ENCODE measurements at places on chromosomes 16 and 17. TPM values are rescaled to one million over a fixed set of nuclear protein-coding genes. Genes with fewer than 3 reads are reported as not detected.

GRCh38 chr16:23702951-23703350, 10.1 kb downstream of the ERN2 start:
- no peaks in the 10 kb centered on the region for H3K4me1 ChIP-seq
- H3K27me3 ChIP-seq, result no peaks in the 10 kb centered on the region
- H3K36me3 ChIP-seq, result no peaks in the 10 kb centered on the region
- no peak for DNase-seq
- H3K4me3 ChIP-seq, result no peak overlapping the region

- H3K4me1 ChIP-seq, result no peaks in the 10 kb centered on the region
- H3K4me3 ChIP-seq, result no peak overlapping the region
- no peak for DNase-seq
- H3K27me3 ChIP-seq, result no peaks in the 10 kb centered on the region
- H3K36me3 ChIP-seq, result no peaks in the 10 kb centered on the region
Measured at GRCh38 chr17:72400863-72401262, 280.0 kb downstream of the SOX9 start.

GRCh38 chr16:71727551-71728324, 3.2 kb upstream of the PHLPP2 start:
- H3K27me3 ChIP-seq, result no peaks in the 10 kb centered on the region
- peaks cover 14% of the 10 kb centered on the region for H3K36me3 ChIP-seq
- no peak overlapping the region for H3K27ac ChIP-seq
- H3K4me1 ChIP-seq, result no peaks in the 10 kb centered on the region

GRCh38 chr16:1332618-1333148, 762 bp upstream of the BAIAP3 start:
- no peaks in the 10 kb centered on the region for H3K36me3 ChIP-seq
- no peak for DNase-seq
- peak overlapping the region; percentile 18 for H3K4me3 ChIP-seq
- peaks cover 13% of the 10 kb centered on the region for H3K27me3 ChIP-seq

- H3K27ac ChIP-seq, result no peak overlapping the region
- no peak for DNase-seq
- no peaks in the 10 kb centered on the region for H3K4me1 ChIP-seq
- H3K27me3 ChIP-seq, result no peaks in the 10 kb centered on the region
- no peak overlapping the region for H3K4me3 ChIP-seq
- H3K36me3 ChIP-seq, result no peaks in the 10 kb centered on the region
Measured at GRCh38 chr16:61929776-61930175, 106.5 kb downstream of the CDH8 start.

- no peaks in the 10 kb centered on the region for H3K27me3 ChIP-seq
- peaks cover under 1% of the 10 kb centered on the region for H3K36me3 ChIP-seq
- no peaks in the 10 kb centered on the region for H3K4me1 ChIP-seq
Measured at GRCh38 chr16:67723151-67723910, 4.2 kb upstream of the GFOD2 start.

- H3K4me3 ChIP-seq, result no peak overlapping the region
- H3K4me1 ChIP-seq, result no peaks in the 10 kb centered on the region
- H3K27ac ChIP-seq, result no peak overlapping the region
- no peaks in the 10 kb centered on the region for H3K27me3 ChIP-seq
Measured at GRCh38 chr16:86007524-86007923, 108.6 kb downstream of the IRF8 start.

DNA sequence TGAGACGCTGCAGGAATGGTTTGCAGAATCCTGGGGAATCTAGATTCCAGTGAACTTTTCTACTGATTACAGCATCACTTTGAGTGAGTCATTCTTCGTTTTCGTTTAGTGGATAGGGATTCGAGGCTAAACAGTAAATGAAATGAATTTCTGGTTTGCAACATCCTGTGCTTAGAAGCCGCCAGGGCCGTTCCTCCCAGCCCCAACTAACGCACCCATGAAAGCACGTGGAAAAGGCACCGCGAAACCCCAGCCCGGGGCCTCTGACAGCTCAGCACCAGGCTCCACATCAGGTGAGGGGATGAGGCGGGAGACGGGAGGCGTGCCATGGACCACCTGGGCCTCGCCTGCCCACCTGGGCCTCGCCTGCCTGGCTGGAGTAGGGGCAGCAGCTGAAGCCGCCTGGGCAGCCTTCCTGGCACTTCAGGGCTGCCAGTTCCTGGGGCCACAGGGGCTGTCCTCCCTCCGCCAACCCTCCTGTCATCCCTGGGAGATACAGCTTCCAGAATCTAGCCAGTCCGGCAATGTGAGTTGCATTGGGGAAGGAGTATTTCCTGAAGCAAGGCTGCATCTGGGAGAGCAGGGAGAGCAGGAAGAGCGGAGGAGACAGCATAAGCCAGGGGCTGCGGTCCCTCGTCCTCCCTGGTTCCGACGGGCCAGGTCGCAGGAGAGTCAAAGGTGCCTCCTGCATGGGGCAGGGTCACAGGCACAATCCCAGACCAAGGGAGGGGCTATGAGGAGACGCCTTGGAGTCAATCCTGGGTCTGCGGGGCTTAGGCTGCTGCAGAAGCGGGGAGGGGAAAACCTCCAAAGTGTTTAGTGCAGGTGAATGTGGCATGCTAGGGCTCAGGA, 78.4 kb downstream of the RPH3AL start:
- no peak overlapping the region for H3K4me3 ChIP-seq
- H3K36me3 ChIP-seq, result no peaks in the 10 kb centered on the region
- no peak overlapping the region for H3K27ac ChIP-seq

DNA sequence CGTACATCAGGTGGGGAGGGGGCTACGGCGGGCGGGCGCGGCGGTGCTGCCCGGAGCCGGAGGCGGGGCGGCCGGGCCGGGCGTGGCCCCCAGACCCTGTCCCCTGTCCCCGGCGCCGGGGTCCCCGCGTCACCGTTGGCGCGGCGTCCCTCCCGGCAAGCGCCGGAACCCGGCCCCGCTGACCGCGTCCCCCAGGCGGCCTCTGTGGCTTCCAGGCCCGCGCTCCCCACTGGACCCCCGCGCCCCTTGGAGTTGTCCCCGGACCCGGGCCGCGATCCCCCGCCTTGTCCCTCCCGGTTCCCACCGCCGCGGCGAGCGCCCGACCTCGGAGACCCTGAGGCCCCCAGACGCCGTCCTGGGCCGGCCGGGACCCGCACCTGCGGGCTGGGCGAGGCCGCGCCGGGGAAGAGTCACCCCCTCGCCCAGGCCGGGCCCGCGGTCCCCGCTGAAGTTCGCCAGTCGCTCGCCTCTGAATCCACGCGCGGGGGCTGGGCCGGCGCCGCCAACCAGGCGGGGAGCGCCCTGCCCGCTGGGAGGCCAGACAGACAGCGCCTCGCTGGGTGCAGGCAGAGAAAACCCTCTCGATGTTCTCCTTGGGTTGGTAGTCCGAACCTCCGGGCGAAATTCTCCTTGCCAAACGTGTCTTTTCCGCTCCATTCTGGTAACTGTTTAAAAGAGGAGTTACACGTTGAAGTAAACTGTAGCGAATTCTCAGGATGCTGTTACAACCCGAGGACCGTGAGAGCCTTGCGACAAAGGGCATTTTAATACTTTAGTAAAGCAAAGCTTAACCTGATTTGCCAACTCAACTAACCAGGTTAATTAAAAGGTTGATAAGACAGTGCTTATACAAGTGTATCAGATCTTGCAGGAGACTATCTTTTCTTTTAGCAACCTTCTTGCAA, 761 bp downstream of the GAN start:
- no peaks in the 10 kb centered on the region for H3K36me3 ChIP-seq
- H3K4me1 ChIP-seq, result no peaks in the 10 kb centered on the region
- DNase-seq, result peak; percentile 56
- peak overlapping the region; percentile 78 for H3K27ac ChIP-seq
- H3K27me3 ChIP-seq, result no peaks in the 10 kb centered on the region

GRCh38 chr17:64123114-64123513, 6.8 kb downstream of the ERN1 start:
- H3K4me3 ChIP-seq, result no peak overlapping the region
- no peaks in the 10 kb centered on the region for H3K36me3 ChIP-seq
- no peaks in the 10 kb centered on the region for H3K4me1 ChIP-seq
- no peaks in the 10 kb centered on the region for H3K27me3 ChIP-seq
- DNase-seq, result no peak

- H3K4me3 ChIP-seq, result no peak overlapping the region
- H3K4me1 ChIP-seq, result no peaks in the 10 kb centered on the region
- no peak for DNase-seq
- H3K27ac ChIP-seq, result no peak overlapping the region
- H3K27me3 ChIP-seq, result no peaks in the 10 kb centered on the region
Measured at GRCh38 chr16:22198547-22199293, 7.4 kb upstream of the EEF2K start.

GRCh38 chr16:53211253-53211652, 156.5 kb downstream of the CHD9 start:
- H3K36me3 ChIP-seq, result no peaks in the 10 kb centered on the region
- H3K4me3 ChIP-seq, result no peak overlapping the region
- H3K4me1 ChIP-seq, result peaks cover 18% of the 10 kb centered on the region
- no peaks in the 10 kb centered on the region for H3K27me3 ChIP-seq
- no peak overlapping the region for H3K27ac ChIP-seq

- peak overlapping the region; percentile 41 for H3K27ac ChIP-seq
- peaks cover 20% of the 10 kb centered on the region for H3K4me1 ChIP-seq
- H3K4me3 ChIP-seq, result peak overlapping the region; percentile 71
- H3K27me3 ChIP-seq, result no peaks in the 10 kb centered on the region
Measured at GRCh38 chr17:38352245-38353085, 821 bp downstream of the SOCS7 start.

DNA sequence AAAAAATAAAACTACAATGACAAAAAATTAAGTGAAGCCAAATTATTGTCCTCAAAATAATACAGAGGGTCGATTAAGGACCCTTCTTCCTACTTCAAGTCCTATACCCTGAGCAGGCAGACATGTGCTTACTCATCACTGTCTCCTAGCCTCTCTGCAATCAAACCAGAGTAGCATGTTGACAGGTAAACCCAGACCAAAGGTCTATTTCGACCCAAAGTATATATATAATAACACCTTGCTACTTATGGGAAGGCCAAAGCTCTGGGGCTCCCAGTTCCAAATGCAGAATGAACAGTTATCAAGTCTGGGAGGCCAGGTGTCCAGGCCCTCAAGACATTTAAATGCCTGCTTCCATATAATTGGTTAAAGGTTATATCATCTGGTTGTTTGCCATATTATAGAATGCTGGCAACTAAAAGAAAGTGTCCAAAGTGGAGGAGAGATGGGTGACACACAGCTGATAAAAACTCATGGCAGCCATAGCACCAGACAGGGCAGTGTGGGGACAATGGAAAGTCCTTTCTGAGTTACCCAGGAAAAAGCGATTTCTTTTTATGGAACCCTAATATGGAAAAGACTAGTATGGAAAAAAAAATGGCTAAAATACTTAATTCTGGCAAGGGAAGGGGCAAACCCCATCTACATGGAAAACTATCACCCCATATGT, 53.6 kb downstream of the N4BP1 start:
- no peak overlapping the region for H3K4me3 ChIP-seq
- no peaks in the 10 kb centered on the region for H3K4me1 ChIP-seq
- H3K27me3 ChIP-seq, result no peaks in the 10 kb centered on the region
- H3K27ac ChIP-seq, result no peak overlapping the region

DNA sequence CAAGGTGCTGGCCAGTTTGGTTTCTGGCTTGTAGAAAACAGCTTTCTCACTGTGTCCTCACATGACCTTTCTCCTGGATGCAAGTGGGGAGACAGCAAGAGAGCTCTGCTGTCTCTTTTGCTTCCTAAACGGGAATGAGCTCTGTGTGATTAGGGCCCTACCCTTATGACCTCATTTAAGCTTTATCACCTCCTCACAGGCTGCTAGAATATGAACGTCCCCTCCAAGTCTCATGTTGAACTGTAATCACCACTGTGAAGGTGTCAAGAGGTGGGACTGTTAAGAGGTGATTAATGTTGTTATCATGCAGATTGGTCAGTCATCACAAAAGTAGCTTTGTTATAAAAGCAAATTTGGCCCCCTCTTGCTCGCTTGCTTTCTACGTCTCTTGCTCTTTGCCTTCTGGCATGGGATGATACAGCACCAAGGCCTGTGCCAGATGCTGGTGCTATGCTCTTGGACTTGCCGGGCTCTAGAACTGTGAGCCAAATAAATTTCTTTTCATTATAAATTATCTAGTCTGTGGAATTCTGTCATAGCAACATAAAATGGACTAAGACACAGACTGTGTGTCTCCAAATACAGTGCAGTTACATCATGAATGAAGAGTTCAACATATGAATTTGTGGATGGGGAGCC, 14.8 kb upstream of the POLR3E start:
- no peak overlapping the region for H3K27ac ChIP-seq
- H3K4me1 ChIP-seq, result no peaks in the 10 kb centered on the region

DNA sequence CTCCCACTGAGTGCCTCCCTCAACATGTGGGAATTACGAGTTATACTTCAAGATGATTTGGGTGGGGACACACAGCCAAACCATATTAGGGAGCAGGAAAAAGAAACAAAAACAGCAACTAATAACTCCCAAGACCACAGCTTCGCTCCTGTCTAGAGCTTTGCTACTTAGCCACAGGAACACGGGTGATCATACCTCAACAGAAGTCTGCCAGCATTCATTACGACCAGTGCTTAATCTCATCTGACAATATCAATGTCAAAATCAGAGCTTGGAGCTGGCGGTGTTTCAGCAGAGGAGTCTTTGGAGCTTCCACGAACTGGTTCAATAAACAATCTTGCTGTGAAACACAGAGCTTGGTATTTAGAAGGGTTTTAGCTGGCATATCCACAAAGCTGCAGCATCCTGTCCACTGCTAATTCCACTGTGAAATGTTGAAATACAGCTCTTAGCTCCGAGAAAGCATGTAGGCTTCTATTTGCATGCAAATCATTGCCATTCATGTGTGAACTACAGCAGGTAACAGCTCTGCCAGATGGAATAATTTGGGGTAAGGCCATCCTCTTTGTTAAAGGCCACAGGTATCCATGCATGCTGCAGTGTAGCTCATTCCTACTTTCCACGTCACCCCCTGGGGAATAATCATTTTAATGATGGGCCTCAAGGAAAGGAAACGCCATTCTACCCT, 128.4 kb upstream of the GOT2 start:
- DNase-seq, result no peak
- no peaks in the 10 kb centered on the region for H3K4me1 ChIP-seq
- no peaks in the 10 kb centered on the region for H3K36me3 ChIP-seq
- no peaks in the 10 kb centered on the region for H3K27me3 ChIP-seq
- H3K4me3 ChIP-seq, result no peak overlapping the region

GRCh38 chr17:29050176-29050575, 7.2 kb downstream of the PIPOX start:
- H3K4me1 ChIP-seq, result no peaks in the 10 kb centered on the region
- H3K27ac ChIP-seq, result no peak overlapping the region
- no peak for DNase-seq
- no peaks in the 10 kb centered on the region for H3K27me3 ChIP-seq

The MT1E gene
- 258 TPM for total RNA-seq

The KRTAP9-8 gene
- total RNA-seq, result not detected

The CLEC3A gene
- not detected for total RNA-seq

The ATP2A1 gene
- 0.25 TPM for total RNA-seq

The CDR2L gene
- total RNA-seq, result 29.3 TPM

The WNK4 gene
- total RNA-seq, result 14.9 TPM

The WSCD1 gene
- total RNA-seq, result 14.5 TPM

The PRKCB gene
- 17.8 TPM for total RNA-seq

The ANKRD40CL gene
- not detected for total RNA-seq

The CACNA1G gene
- 0.06 TPM for total RNA-seq

Measured in kidney (tissue), 22 donors.